Bronchus fibroblast of lung (primary cell): ENCODE measurements at places on chromosomes 7 and 10. TPM values are rescaled to one million over a fixed set of nuclear protein-coding genes. Genes with fewer than 3 reads are reported as not detected.

CHAT gene
- not detected in 2 replicates for total RNA-seq

NANOS1 gene
- 0.17 and 0.59 TPM in 2 replicates for total RNA-seq

SPDYE5 gene
- not detected in 2 replicates for total RNA-seq

RAB19 gene
- not detected in 2 replicates for total RNA-seq

NRG3 gene
- not detected in 2 replicates for total RNA-seq

HOGA1 gene
- total RNA-seq: 0.67 and 1.0 TPM in 2 replicates

CLDN4 gene
- 1.2 and 1.7 TPM in 2 replicates for total RNA-seq

APBB1IP gene
- not detected in 2 replicates for total RNA-seq

RPP38 gene
- total RNA-seq: 9.4 and 11.6 TPM in 2 replicates
